ENCODE measurements at places on chromosomes 6 and 20.

GRCh38 chr6:118298476-118299427 is 249.3 kb upstream of the PLN start:
- no peak for DNase-seq

DNA sequence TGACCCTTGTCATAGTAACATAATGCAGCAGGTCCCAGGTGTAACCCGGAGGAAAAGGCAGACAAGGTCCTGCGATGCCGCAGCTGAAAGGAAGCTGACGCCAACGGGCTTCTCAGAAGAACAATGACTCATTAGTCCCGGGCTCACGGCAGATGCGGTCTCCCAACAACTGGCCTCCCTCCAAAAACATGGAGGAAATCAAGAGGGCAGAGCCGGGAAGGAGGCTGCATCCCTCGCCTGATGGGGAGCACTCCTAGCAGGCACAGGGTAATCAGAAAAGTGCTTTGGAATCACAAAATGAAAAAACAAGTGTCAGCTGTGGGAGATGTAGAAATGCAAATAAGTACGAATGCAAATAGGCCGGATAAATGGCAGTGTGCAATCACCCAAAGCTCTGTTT is 165.2 kb upstream of the AGPAT4 start:
- no peak for DNase-seq

DNA sequence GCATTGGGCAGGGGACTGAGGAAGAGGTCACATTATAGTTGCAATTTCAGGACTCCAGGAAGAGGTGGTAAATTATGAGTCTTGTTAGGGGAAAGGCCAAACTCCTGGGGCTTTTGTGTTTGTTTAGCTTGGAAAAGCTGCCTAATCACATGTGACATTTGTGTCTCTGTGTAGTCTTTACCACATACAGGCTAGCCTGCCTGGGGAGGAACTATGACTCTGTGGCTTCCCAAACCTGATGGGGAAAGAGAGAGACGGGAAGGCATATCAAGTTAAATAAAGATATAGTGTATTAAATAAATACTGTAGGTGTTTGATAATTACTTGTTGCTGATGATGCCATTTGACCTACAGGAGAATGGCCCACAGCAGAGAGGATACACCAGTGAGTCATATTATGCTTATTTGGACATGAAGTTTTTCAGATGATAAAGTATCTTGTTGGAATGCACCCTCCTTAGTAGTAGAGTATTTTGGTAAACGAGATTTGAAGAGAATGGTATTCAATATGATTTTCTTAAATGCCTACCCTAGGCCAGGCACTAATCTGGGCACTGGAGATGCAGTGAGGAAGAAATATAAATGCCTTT is 4.0 kb downstream of the BLTP3A start:
- no peak for DNase-seq

GRCh38 chr20:34011275-34011674 is 17.6 kb downstream of the RALY start:
- DNase-seq: no peak

- no peak for DNase-seq
Observed at GRCh38 chr20:63033794-63034709, 27.3 kb upstream of the BHLHE23 start.

DNA sequence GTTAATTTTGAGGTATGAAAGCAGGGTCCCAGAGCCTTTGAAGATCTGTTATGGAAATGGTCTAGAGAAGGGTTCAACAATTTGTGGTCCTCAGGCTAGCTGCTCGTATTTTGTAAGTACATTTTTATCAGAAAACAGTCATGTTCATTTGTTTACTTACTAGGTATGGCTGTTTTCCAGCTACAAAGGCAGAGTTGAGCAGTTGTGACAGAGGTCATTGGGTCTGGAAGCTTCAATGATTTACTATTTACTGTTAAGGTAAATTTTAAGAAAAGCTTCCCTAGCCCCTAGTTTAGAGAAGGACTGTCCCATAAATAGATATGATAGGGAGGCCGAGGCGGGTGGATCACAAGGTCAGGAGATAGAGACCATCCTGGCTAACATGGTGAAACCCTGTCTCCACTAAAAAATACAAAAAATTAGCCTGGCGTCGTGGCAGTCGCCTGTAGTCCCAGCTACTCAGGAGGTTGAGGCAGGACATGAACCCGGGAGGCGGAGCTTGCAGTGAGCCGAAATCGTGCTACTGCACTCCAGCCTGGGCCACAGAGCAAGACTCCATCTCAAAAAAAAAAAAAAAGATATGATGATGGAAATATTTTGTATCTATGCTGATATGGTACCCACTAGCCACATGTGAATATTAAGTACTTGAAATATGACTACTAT is 538.4 kb upstream of the CITED2 start:
- DNase-seq: no peak

DNA sequence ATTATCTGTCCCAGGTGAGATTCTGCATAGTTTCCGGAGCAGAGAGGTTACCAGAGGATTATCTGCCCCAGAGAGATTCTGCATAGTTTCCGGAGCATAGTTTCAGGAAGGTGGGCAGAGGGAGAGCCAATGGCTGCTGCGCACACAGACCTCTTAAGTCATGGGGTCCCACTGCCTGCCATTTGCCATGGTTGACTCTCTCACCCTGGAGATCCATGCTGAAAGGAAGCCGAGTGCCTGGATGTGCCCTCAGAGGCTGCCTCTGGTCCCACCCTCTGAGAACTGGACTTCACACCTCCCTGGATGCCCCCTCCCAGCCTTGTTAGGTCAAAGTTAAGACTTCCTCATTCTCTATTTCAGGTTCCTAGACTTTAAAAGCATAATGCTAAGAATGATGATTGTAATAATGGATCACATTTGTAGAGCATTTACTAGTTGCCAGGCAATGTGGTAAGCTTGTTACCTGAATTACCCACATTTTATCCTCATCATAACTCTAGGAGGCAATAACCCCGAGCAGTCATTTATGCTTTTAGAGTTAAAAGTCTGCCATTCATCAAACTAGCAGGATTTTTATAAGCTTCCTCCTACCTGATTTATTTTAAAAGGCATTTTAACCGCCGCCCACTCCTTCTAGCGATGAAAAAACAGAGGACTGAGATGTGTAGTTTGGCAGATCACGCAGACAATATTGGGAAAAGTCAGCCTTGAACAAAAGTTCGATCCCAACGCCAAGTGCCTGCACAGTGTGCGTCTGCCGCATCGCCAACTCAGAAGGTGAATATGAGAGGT is 11.9 kb downstream of the SERPINB9 start:
- DNase-seq: peak; percentile 72

GRCh38 chr20:49894073-49894470 is 21.3 kb downstream of the SPATA2 start:
- DNase-seq: no peak

GRCh38 chr6:2876210-2877056 is 26.7 kb downstream of the SERPINB9 start:
- peak; percentile 58 for DNase-seq

GRCh38 chr6:35668744-35669450 is 19.8 kb downstream of the FKBP5 start:
- DNase-seq: no peak

DNA sequence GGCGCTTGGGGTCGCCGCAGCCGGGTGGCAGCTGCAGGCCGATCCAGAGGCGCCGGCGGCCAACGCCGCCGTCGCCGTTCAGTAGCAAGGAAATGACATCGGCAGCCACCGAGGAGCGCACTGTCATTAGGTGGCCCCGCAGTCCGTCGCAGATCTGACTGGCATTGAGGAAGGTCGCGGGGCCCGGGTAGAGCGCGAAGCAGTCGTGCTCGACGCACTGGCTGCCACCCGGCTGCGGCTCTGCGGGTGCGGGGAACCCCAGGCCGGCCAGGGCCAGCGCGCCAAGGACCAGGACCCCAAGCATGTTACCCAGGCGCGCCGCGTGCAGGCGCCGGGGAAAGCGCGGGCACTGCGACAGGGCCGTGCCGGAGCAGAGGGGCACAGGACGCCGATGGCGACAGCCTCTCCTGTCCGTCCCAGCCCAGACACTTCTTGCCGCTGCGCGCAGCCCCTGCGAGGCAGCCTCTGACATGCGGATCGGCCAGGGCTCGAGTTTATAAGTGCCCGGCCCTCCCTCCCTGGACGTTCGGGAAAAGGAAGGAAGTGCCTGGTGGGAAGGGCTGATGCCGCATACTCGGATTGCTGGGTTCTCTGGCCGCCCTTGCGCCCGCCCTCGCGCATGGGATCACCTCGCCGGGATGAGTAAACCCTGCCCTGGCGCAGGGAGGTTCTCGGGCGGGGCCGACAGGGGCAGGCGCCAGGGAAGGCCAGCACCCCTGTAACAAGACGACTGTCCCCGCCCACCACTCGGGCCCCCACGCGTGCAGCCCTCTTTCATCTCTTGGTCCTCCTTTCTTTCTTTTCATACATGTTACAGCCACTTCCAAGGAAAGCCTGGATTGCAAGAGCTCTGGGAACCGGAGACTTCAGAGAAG is at the start of gene THBD:
TSS of gene THBD (minus strand) at position 472 of the 875 bp plus-strand sequence. CDS start at position 304, 168 bp downstream.
- no peak for DNase-seq

DNA sequence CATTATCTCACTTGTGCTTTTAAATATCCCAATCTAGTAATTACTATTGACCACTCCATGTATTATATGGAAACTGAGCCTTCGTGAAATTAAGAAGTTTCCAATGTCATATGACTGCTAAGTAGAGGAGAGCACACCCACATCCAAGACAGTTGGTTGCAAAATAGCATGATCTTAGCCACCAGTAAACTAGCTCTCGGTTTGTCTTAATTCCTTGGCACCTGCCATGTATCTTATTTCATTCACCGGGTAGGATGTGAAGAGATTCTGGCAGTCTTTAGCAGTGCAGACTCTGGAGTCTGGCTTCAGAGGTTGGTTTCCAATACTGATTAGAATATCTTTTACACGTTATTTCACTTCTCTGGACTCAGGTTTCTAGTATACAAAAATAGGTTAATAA is 270.3 kb downstream of the LAMA2 start:
- no peak for DNase-seq

- DNase-seq: no peak
Observed at GRCh38 chr6:157433678-157434081, 52.7 kb downstream of the ZDHHC14 start.

GRCh38 chr20:13464702-13465101 is 174.0 kb downstream of the TASP1 start:
- no peak for DNase-seq

- no peak for DNase-seq
Observed at GRCh38 chr6:100320686-100321085, 144.0 kb downstream of the SIM1 start.

DNA sequence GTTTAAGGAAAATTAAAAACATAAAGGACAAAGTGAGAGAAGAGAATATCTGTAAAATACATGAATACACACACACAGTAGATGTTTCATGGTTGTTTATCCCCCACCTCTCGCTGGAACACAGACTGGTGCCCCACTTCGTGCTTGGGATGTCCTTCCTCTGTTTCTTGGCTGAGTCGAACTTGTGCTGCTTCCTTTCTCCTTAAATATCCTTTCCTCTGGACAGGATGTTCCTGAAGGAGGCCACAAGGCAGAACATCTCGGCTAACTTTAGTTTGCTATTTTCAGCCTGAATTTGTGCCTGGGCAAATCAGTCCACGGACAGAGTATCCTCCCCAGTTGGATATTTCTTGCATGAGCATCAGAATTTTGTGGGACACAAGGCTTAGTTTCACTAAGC is 54.7 kb upstream of the ZMYND8 start:
- no peak for DNase-seq

- DNase-seq: no peak
Observed at GRCh38 chr6:75870389-75870788, 121.3 kb downstream of the MYO6 start.

DNA sequence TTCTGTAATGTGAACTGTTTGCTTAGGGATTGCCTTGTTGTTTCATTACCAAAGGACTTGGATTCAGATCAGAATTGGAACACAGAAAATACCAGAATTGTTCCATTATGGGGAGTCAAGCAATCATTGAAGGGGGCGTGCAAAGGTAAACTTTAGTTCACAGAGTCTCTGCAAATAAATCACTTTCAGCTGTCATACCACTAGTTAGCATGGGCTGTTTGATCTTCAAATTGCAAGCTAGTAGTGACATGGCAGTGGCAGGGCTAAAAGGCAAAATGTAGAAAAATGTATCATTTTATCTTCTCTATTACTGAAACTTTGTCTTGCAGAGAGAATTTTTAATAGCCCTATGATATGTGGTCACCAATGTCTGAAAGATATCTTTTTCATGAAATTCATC is 483.2 kb upstream of the NRSN1 start:
- no peak for DNase-seq

GRCh38 chr6:22821664-22822320 is 252.4 kb downstream of the HDGFL1 start:
- no peak for DNase-seq

DNA sequence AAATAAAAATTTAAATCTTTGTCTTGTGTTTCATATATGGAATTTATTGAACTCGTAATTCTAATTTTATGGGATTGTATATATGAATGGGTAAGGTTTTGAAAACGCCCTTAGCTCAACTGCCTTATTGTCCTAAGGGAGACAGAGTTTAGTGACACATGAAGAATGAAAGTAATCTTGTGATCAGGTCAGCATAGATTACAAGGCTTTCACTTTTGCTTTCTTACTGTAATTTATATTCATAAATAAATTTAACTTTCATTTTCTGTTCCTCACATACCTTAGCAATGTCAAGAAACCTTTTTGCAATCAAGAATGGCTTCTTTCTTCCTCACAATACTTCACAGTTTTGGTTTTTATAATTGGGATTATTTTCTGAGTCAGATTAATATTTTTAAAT is 14.4 kb downstream of the KPNA5 start:
- DNase-seq: no peak

DNA sequence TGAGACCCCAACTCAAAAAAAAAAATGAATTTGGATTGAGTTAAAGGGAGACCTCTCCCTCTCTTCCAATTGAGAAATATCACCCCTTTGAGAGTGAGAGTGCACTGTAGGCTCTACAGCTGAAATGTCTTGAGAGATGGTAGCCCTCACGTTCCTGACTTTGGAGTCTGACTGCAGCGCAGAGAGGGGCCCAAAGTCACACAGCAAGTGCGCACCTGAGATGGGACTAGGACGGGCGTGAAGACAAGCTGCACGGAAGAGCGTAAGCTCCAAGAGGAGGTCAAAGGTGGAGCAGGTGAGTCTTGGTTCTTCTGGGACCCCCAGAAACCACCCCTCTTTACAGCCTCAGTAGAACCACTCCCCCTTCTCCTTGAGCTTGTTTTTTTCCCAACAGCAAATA is 643 bp downstream of the SLA2 start:
- DNase-seq: no peak

DNA sequence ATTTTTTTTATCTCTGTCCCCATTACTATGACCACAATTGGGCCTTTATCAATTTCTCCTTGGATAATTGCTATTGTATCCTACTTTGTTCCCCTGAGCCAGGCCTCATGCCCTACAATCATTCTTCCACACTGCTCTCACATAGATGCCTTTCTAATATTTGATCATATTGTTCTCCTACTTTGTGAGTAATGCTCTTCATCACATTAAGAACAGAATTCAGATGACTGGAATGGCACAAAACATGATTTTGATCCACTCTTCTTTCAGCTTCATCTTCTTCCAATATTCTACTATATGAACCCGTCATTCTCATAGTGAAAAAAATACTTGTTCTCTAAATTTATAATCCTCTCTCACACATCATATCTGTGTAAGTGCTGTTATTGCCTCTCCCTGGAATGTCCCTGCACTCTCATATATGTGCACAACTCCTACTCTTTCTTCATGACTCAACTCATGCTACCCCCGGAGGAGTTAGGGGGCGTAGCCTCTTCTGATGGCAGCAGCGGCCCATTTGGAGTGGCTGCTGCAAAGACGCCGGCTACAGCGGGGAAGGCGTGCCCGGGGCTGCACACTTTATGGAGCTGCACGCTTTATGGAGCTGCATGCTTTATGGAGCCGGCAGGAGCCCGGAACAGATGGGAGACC is 25.3 kb upstream of the HACE1 start:
- no peak for DNase-seq

- DNase-seq: no peak
Observed at GRCh38 chr20:23159947-23160318, 73.8 kb upstream of the CD93 start.
